Activated CD8-positive, alpha-beta memory T cell treated with anti-CD3 and anti-CD28 coated beads for 1 hour (primary cell): ENCODE measurements at places on chromosomes 2 and 18.

GRCh38 chr2:9720352-9721093, 89.7 kb upstream of the YWHAQ start:
- DNase-seq: no peak

- DNase-seq: no peak
Measured at GRCh38 chr2:225103737-225104141, 61.5 kb upstream of the DOCK10 start.

GRCh38 chr2:20669562-20670314, 2.8 kb downstream of the GDF7 start:
- no peak for DNase-seq

- no peak for DNase-seq
Measured at GRCh38 chr18:47795434-47795814, 135.0 kb downstream of the SMAD2 start.

- no peak for DNase-seq
Measured at GRCh38 chr2:133819906-133820305, 251.6 kb upstream of the NCKAP5 start.

- no peak for DNase-seq
Measured at GRCh38 chr2:102473631-102474030, 605 bp downstream of the SLC9A4 start.

GRCh38 chr2:116810645-116811044, 1003.8 kb upstream of the DDX18 start:
- no peak for DNase-seq

DNA sequence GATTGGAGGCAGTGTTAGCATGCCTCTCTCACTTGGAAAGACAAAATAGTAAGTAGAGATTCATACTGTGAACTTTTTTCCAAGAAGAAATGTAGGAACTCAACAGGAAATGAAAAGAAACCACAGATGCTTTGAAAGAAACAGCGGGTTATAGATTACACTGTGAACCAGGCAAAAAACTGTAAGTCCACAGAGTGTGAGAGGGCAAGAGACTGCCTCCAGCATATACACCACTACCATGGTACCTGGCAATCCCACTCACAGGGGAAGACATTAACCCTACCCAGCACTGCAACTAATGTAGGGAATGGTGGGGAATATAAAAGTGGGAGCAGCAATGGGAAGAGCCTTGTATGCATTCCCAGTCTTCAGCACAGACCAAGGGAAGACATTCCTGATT, 150.6 kb upstream of the GALNT5 start:
- DNase-seq: no peak

- DNase-seq: no peak
Measured at GRCh38 chr2:106839849-106840595, 45.9 kb downstream of the ST6GAL2 start.

- no peak for DNase-seq
Measured at GRCh38 chr2:137693534-137693933, 270.7 kb upstream of the HNMT start.

DNA sequence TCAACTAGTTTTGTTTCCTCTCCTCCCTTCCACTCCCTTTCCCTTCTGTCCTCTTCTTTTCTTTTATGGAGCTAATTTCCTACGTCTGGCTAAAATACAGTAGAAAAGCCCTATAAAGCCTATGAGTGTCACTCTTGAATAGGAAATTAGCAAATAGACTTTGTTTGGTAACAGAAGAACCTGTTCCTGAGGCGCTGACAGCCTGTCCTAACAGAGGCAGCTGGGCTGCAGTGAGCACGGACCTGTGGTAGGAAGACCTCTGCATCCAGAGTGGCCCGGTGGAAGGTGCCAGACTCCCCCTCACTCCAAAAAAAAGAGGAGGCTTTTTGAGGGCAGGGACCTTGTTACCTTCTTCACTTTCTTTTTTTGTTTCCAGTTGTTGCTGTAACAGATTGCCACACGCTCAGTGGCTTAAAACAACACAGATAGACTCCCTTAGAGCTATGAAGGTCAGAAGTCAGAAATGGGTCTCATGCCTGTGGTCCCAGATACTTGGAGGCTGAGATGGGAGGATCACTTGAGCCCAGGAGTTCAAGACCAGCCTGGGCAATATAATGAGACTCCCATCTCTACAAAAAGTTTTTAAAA, 81.2 kb upstream of the TXNDC2 start:
- DNase-seq: no peak

DNA sequence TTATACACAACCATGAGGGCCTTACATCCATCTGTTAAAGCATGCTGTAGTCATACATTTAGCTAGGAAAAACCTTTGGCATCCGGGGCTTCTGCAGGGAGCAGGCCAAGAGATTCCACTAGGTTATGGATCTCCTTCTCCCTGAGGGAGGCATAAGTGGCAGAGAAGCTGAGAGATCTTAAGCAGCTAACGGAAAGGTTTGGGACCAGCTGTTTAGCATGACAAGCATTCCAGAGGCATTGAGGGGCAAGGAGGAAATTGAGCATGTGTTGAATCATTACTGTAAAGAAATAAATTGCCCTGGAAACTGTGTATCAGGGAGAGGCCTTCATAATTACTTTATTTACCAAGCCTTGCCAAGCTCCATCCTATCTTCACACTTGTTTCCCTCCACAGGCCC, 643.1 kb downstream of the CNTNAP5 start:
- no peak for DNase-seq

- DNase-seq: no peak
Measured at GRCh38 chr2:208545403-208546042, 138.9 kb downstream of the PTH2R start.

GRCh38 chr2:239093542-239093941, 245.7 kb downstream of the TWIST2 start:
- no peak for DNase-seq

- DNase-seq: no peak
Measured at GRCh38 chr2:200445284-200445683, 64.6 kb downstream of the KCTD18 start.

GRCh38 chr18:67876871-67877270, 360.4 kb upstream of the DSEL start:
- DNase-seq: no peak

- no peak for DNase-seq
Measured at GRCh38 chr2:96264656-96265348, 995 bp downstream of the TMEM127 start.

- no peak for DNase-seq
Measured at GRCh38 chr2:162579986-162580385, 236.1 kb downstream of the GCA start.

DNA sequence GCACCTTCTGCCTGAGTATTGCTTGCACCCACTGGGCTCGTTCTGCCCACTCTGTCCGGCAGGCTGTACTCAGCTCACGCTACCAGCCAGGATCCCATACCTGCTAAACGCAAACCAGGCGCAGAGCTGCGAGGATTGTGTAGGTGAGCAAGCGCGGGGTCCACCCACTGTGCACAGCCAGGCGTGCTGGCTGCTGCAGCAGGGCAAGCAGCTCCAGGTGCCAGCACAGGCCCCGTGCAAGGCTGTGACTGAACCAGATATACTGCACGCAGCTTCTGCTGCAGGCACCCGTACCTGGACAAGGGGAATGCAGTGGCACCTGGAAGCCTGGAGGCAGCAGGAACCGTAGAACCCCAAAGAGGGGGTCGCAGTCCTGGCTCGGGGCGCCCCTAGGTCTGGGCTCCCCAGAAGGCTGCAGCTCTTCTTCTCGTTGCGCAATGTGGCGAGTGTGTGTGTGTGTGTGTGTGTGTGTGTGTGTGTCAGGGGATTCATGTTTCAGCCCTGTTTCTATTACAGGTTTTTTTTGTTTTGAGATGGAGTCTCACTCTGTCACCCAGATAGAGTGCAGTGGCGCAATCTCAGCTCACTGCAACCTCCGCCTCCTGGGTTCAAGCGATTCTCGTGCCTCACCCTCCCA, 46.1 kb upstream of the RAB1A start:
- DNase-seq: no peak

GRCh38 chr2:44974064-44974715, 32.7 kb downstream of the SIX3 start:
- DNase-seq: no peak

DNA sequence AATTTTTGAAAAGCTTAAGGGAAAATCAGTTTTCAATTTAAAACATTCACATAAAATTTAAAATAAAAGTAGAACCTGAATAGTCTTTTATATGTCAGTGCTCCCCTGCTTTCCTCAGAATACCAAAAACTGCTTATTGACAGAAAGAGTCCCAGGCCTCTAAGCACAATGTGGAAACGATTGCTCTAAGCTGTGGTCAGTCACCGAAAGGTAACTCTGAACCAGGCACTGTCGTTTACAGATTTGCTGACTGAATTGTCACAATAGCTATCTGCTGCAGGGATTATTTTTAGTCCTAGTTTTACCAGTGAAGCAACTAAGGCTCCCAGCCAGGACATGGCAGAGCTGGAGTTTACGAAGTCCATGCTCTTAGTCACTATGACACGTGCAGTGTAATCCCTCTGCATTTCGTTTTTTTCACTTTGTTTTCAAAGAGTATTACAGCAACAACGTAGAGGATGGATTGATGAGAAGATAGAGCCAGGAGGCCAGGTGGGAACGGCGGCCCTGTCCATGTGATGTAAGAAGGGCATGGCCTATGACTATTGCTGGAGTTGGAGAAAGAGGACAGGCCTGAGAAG, 28.1 kb upstream of the TMEM247 start:
- no peak for DNase-seq

DNA sequence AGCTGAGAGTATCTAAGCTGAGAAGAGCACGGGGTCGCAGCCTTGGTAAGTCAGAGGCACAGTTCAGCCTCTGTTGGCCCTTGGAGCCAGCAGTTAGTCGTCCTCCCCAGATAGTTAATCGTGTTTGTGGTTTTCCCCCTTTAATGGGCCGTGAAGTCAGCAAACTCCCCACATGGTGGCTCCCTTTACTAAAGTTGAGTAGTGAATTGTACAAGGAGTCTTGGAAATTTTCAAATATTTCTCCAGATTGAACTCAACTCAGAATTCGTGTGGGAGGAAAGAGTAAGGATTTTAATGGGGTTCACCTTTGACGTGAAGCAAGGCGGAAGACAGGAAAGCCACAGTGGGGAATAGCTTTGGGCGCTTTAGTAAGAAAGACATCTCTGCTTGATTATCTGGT, 2.4 kb upstream of the ADCYAP1 start:
- DNase-seq: no peak

DNA sequence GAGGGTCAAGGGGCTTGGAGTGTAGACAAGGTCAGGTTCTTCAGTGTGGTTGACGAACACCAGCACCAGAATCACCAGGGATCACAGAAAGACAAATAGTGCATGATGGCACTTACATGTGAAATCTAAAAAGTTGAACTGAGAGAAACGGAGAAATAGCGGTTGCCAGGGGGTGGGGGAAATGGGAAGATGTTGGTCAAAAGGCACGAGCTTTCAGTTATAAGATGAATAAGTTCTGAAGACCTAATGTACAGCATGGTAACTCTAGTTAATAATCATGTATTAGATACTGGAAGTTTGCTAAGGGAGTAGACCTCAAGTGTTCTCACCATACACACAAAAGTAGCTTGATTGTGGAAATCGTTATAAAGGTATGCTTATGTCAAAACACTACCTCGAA, 43.7 kb upstream of the DARS1 start:
- no peak for DNase-seq

DNA sequence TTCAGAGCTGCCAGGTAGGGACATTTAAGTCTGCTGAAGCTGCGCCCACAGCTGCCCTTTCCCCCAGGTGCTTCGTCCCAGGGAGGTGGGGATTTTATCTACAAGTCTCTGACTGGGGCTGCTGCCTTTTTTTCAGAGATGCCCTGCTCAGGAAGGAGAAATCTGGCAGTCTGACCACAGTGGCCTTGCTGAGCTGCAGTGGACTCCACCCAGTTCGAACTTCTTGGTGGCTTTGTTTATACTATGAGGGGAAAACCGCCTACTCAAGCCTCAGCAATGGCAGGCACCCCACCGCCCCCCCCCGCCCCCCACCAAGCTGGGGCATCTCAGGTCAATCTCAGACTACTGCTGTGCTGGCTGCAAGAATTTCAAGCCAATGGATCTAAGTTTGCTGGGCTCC, 458.1 kb upstream of the RAB12 start:
- DNase-seq: no peak

DNA sequence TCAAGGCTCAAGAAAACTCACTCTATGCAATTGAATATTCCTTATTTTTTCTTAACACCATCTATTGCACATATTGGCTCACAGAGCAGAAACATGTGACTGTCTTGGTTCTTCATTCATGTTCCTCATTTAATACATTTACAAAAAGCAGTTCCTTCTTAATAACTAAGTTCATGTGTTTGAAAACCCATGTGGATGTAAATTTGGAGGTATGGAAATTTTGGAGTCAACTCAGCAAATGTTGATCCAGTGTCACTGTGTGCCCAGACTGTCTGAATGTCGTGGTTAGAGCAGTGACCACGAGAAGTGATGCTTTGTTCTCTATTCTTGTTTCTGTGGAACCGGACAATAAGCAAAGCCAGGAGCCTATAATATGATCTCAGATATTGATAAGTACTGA, 299.1 kb downstream of the SETBP1 start:
- no peak for DNase-seq

- no peak for DNase-seq
Measured at GRCh38 chr2:15772086-15772595, 168.2 kb upstream of the MYCN start.

GRCh38 chr2:75632813-75633212, 13.8 kb upstream of the MRPL19 start:
- DNase-seq: no peak

DNA sequence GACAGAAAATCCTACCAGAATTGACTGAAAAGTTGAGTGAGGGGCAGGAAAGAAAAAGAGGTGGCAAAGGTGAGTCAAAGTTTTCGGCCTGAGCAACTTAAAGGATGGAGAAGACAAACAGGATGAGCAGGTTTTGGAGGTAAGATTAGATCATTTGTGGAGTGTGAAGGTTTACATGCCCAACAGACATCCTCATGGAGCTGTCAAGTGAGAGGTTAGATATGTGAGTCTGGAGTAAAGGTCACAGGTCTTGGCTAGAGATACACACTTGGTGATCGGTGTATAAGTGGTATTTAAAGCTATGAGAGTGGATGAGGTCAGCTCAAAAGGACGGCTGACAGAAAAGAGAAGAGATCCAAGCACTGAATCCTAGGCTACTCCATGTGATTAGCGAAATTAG, 11.1 kb upstream of the MYL12A start:
- no peak for DNase-seq

DNA sequence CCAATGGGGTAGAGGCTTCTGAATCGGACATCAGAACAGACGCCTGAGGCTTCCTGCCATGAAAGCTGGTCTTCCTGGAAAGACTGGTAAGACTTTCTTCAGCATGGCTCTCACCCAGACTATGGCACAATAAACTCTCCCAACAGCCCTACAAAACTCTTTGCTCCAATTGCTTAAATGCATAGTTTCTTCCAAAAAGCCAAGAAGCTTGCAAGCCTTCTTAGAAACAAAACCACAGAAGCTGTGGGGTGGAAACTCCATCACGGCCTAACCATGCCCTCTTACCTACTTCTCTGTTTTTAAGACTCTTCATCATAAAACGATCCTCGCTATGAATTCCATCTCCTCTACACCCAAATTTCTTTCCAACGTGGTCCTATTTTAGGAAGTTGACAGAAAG, 48.2 kb downstream of the PAX8 start:
- no peak for DNase-seq
